ENCODE measurements at places on chromosomes 2 and 18.
A peak's percentile ranks its signal among the peaks of the same experiment; 100 is the strongest.

- DNase-seq = peak; percentile 8
Observed at GRCh38 chr2:169069341-169069740, at the start of gene DHRS9. DHRS9 (plus strand) TSS chr2:169069563; CDS start chr2:169081582, 12,019 bp downstream.

- no peak for DNase-seq
Observed at GRCh38 chr2:237696461-237696860, 69.1 kb downstream of the LRRFIP1 start.

- peak; percentile 74 for DNase-seq
Observed at GRCh38 chr2:217065695-217066405, 206.0 kb upstream of the TNP1 start.

GRCh38 chr18:62596145-62597005, 73.5 kb downstream of the ZCCHC2 start:
- DNase-seq = peak; percentile 57

DNA sequence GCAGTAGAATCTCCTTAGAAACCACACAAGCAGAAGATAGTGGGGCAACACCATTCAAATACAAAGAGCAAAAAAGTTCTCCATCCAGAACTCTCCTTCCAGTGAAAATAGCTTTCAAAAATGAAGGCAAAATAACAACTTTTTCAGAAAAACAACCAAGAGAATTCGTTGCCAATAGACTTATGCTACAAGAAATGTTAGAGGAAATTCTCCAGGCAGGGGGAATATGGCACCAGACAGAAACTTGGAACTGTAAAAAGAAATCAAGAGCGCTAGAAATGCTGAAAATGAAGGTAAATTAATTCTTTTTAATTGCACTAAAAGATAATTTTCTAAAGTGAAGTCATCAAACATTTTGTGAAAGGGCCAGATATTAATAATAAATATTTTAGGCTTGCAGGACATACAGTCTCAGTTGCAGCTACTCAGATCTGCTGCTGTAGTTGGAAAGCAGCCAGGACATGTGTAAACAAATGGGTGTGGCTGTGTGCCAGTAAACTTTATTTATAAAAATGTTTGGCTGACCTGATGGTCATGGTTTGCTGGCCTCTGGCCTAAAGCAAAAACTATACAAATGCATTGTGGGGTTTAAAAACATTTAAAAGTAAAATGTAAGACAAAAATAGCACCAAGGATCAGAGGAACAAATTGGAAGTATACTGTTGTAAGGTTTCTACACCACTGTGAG, 73.7 kb upstream of the TGFA start:
- no peak for DNase-seq

- no peak for DNase-seq
Observed at GRCh38 chr2:63639344-63639743, 50.6 kb downstream of the MDH1 start.

DNA sequence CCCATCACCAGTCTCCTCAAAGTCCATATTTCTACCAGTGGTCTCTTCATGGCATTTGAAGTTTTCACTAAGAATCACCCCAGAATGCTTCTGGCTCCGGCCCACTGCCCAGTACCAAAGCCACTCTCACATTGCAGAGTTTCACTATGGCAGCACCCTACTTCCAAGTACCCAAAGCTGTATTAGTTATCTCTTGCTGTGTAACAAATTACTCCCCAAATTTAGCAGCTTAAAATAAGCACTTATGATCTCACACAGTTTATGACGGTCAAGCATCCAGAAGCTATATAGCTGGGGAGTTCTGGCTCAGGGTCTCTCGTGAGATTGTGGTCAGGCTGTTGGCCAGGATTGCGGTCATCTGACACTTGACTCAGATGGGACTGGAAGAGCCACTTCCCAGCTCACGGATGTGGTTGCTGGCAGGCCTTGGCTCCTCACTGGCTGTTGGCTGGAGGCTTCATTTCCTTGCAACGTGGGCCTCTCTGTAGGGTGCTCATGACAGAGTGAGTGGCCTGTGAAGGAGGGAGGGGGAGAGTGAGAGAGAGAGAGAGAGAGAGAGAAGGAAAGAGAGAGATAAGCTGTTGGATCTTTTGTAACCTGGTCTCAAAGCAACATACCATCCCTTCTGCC, 189.5 kb downstream of the CTIF start:
- peak; percentile 90 for DNase-seq

DNA sequence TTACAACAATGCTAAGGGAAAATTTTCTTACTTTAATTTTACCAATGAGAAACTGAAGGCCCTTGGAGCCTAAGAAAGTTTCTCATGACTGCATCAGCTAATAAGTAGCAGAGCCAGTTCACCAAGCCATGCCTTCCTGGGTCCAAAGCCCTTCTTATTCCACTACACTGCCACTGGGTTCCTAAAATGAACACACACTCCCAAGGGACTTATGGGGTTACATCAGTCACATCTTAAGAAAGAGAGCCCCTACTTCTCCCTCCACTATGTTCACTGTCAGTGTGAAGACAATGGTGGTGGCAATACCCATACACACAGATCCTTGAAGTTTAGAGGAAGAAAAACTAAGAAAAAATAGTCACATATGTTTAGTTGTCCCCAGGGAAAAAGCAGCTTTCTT, 20.6 kb downstream of the MBD2 start:
- DNase-seq = no peak

GRCh38 chr2:96868555-96869280, 1.2 kb downstream of the SEMA4C start:
- DNase-seq = peak; percentile 97

DNA sequence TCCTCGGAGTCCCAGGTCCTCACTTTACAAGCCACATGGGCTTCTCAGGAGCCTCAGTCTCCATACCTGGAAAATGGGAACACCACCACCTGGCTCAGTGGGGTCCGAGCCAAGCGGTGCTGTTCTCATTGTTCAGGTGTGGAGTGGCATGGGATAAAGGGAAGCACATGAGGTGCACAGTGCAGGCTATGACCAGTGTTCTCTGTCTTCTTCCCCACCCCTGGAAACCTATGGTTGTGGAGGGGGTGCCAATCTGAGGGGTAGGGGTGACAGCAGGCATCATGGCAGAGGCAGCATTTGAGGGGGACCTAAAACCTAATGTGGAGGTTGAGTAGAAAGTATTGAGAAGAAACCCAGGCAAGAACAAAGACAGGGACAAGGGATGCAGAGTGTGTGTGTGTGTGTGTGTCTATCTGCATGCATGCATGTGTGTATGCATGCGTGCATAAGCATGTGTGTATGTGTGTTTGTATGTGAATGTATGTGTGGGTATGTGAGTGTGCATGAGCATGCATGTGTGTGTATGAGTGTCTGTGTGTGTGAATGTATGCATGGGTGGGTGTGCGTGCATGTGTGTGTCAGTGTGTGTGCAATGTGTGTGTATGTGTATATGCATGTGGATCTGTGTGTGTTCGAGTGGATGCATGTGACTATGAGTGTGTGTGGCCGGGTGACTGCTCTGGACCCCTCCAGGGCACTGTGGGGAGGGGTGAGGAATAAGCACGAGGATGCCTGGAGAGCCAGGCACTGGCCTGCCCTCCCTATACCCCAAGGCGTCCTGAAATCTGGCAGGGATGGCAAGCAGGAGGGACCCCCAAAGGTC, 4.0 kb downstream of the KIF1A start:
- no peak for DNase-seq

- DNase-seq = no peak
Observed at GRCh38 chr2:215637651-215638050, 201.8 kb upstream of the FN1 start.

GRCh38 chr2:62263076-62263715, 67.3 kb downstream of the B3GNT2 start:
- DNase-seq = no peak

DNA sequence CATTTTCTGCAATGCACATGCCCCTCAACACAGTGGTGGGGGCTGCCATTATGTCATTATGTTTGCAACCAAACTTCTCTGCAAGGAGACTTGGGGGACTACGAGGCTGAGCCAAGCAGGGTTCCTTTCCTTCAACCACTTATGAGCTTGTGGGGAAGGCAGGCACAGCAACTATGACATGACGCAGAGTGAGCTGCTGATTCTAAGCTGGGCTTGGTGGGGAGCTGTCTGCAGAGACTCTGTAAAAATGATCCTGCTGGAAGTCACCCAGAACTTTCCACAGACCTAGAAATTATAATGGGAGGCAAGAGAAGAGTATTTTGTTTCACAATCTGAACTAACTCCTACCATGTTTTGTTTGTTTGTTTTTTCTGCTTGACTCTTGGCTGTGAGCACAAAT, 55.6 kb downstream of the INPP5D start:
- DNase-seq = no peak

DNA sequence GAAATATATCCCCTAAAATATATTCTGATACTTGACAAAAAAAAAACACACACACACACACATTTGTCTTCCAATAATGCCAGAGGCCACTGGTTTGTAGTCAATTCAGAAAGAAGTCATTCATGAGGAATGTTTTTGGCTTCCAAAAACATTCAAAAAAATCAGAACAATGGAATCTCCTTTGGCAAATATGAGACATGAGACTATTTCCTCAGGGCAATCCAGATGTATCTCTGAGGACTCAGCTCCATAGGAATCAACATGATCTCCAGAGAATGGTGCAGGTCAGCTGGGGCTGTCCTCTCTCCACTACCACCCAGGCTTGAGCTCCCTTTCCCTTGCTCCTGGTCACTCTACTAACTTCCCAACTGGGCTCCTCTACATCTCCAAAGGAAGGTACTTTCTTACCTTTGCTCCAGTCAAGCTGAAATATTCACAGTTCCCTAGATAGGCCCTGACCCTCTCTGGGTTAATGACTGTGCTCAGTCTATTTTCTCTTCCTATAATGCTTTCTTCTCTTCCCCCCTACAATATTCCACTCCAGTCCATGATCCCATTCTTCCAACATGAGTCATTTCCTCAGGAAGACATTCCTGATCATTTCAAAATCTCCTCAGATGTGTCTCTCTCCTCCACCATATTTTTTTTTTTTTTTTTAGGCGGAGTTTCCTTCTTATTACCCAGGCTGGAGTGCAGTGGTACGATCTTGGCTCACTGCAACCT, 145.3 kb downstream of the C1D start:
- DNase-seq = peak; percentile 86

Measured in GM03348 (cell line).